ENCODE measurements at places on chromosomes 4 and X.

DNA sequence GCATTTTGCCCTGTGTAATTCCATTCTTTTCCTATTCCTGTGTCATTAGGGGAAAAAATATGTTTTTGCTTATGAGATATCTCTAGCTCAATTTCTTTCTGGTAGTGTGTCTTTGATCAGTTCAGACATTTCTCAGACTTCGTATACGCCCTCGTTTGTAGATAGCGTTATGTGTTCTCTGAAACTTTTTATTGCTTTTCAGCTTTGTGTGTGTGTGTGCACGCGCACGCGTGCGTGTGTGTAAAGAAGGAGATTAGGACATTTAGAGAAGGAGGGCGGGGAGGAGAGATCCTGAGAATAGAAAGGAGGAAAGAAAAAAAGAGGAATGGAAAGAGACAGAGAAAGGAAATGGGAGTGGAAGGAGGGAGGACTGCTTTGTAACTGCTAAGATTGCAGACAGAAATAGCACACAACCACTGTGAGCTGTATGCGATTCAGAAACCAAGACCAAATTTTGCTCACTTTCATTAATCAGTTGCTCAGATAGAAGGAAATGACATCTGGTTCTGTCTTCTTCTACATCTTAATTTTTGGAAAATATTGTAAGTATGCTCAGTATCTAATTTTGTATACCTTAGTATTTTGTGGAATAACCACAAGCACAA, at the start of gene RXFP1:
RXFP1 (plus strand) TSS at position 399 of the 605 bp plus-strand sequence; CDS start at position 494, 95 bp downstream.
- no peak for DNase-seq

DNA sequence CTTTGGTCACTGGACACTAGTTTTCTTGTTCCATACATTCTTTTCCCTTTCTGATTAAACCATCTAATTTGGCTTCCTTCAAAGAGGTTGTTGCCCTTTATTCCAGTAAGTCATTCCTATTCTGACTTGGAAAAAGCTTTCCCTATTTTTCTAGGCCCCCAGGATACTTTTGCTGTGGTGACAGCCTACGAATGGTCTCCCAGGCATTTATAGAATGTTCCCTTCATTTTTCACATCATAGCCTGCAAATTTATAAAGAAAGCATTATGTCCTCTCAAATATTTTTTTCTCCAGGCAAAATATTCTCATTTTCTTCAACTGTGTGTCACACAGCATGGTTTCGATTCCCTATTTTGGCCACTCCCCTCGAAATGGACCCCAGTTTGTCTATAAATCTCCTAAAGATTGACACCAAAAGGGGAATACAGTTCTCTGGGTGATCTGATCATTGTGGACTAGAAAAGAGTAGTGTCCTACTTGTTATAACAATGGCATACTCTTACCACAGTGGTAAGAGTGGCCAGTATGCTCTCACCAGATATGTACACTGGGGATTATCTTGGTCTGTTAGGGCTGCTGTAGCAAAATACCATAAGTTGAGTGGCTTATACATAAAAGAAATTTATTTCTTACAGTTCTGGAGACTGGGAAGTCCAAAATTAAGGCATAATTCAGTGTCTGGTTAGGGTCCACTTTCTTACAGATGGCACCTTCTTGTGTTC, 41.5 kb upstream of the BMP2K start:
- DNase-seq: no peak

DNA sequence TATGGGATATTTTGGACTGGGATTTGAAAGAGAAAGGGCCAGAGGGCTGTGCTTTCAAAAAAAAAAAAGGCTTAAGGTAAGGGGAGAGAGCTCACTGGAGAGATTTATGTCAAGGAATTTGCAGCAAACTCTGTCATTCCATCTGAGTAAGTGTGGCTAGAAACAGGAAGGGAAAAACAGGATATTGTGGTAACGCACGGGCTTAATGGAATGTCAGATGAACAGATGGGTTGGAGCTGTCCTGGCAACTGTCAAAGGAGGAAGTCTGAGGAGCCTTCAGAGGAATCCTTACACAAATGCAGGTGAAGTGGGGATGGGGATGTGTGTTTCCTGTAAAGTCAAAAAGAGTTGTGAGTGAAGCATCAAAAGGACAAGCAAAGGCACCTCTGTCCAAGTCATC, 15.1 kb upstream of the NKX3-2 start:
- DNase-seq: no peak

DNA sequence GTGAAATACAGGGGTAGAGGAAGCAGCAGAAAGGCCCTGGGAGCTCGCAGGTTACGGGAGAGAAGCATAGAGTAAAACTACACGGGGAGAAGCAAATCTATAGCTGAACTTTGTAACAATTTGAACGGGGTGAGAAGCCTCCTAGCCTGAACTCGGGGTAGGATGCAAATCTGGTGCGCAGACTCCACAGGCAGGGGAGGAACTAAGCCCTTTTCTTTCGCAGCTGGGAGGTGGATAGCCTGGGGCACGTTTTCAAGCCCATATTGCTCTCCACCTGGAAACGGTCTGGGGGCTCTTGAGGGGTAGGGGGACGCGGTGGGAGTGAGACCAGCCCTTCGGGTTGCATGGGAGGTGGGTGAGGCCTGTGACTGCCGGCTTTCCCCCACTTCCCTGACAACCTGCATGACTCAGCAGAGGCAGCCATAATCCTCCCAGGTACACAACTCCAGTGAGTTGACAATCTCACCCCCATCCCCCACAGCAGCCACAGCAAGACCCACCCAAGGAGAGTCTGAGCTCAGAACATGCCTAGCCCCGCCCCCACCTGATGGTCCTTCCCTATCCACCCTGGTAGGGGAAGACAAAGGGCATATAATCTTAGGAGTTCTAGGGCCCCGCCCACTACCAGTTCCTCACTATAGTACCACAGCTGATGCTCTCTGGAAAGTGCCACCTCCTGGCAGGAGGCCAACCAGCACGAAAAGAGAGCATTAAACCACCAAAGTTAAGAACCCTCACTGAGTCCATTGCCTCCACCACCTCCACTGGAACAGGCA, 29.9 kb downstream of the SOWAHB start:
- DNase-seq: no peak

DNA sequence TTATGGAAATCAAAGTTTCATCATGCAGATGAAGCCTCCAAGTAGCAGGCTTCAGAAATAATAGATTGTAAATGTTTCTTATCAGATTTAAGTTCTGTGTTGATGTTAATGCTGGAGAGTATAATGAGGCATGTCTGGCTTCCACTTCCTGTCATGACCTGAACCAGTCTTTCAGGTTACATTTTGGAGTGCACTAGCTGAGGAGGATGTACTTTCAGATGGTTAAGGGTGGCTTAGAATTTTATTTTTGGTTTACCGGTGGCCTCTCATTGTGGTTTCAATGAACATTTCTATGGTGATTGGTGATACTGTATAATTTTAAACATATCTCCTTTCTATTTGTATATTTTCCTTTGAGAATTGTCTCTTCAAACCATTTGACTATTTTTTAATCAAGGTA, 890.4 kb downstream of the SH3BGRL start:
- DNase-seq: no peak
